Activated CD4-positive, alpha-beta T cell treated with anti-CD3 and anti-CD28 coated beads, Interleukin-2, Interleukin-6, amounts not matched to agents 100 ng/mL and 50 ng/mL, durations not matched to agents 16 hours and 8 hours (primary cell): ENCODE measurements at places on chromosomes 16 and 17.

GRCh38 chr17:31328160-31328535 is 6.7 kb upstream of the EVI2A start:
- no peak for DNase-seq

GRCh38 chr16:291539-291938 is 8.6 kb downstream of the PDIA2 start:
- no peak for DNase-seq

DNA sequence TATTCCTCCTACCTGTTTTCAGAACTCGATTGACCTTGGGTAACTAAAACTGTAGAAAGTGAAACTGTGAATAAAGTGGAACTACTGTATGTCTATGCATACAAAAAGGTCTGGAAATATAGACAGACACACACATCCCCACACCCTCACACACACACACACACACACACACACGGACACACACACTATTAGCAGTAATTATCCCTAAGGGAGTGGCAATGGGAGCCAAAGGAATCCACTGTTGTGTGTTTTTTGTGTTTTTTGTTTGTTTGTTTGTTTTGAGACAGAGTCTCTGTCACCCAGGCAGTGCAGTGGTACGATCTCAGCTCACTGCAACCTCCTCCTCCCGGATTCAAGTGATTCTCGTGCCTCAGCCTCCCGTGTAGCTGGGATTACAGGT is 26.6 kb upstream of the SRCIN1 start:
- DNase-seq: no peak

DNA sequence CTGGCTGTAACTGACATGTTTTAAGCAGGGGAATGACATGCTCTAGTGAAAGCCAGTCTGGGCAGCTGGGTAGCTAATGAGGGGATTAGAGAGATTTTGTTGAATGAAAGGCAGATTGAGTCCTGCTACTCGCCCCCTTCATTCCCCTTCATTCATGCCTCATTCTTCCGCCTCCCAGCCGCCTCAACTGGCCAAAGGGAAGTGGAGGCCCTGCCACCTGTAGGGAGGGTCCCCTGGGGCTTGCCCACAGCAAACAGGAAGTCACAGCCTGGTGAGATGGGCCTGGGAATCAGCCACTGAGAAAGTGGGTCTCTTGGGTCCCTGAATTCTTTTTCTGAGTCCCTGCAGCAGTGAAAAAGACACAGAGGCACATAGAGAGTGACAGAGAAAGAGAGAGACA is 1.1 kb upstream of the CD19 start:
- DNase-seq: no peak

DNA sequence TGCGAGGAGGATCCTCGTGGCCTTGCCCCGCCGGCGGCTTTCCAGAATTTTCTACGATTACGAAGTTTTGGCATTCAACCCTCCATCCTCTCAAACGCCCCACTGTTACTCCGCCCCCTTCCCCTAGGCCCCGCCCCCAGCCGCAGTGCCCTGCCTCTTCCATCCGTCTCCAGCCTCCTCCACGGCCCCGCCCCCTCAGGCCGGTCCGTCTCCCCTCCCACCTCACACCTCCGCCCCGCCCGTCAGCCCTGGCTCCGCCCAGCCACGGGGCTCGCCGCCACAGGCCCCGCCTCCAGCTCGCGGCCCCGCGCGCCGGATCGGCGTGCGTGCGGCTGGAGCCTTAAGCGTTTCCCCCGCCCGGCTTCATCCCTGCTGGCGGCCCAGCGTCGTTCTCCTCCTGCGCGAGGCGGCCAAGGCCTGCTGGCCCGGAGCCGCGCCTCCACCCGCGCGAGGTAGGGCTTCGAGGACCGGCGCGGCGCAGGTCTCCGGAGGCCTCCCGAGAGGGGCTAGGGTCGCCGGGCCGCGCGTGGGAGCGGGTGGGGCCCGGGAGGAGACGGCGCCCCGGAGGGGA is at the start of the genes C17orf67 and DGKE:
Gene C17orf67 (minus strand): TSS at position 112 of the 571 bp plus-strand sequence. CDS start 18,110 bp downstream, outside the sequence.
Gene DGKE (plus strand): TSS at position 343 of the 571 bp plus-strand sequence. CDS start 645 bp downstream, outside the sequence.
- DNase-seq: peak; percentile 99

DNA sequence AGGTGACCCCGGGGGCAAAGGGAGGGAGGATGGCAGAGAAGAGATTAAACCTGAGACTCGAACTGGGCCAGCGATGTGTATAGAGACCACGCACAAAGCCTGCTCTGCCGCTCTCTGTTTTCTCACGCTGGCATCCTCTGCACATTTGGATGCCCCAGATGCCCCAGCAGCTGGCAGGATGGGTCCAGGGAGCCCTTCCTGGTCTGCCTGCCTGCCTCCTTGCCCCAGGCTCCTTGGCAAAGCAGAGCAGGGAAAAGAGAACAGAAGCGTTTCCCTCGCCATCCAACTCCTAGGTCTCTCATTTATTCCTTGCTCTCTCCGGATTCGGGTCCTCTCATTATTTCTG is 5.2 kb upstream of the PIPOX start:
- no peak for DNase-seq
